ENCODE measurements at places on chromosomes 2 and 18.
A peak's percentile ranks its signal among the peaks of the same experiment; 100 is the strongest.

GRCh38 chr2:132790207-132790785 lies 120.3 kb upstream of the LYPD1 start:
- DNase-seq = no peak

- peak; percentile 12 for DNase-seq
Measured at GRCh38 chr2:149561309-149561926, 26.2 kb downstream of the MMADHC start.

- DNase-seq = no peak
Measured at GRCh38 chr2:15763822-15764682, 172.4 kb downstream of the DDX1 start.

GRCh38 chr2:46528880-46529279 lies 49.5 kb downstream of the TMEM247 start:
- no peak for DNase-seq

- no peak for DNase-seq
Measured at GRCh38 chr18:69697069-69697468, 250.6 kb downstream of the CD226 start.

DNA sequence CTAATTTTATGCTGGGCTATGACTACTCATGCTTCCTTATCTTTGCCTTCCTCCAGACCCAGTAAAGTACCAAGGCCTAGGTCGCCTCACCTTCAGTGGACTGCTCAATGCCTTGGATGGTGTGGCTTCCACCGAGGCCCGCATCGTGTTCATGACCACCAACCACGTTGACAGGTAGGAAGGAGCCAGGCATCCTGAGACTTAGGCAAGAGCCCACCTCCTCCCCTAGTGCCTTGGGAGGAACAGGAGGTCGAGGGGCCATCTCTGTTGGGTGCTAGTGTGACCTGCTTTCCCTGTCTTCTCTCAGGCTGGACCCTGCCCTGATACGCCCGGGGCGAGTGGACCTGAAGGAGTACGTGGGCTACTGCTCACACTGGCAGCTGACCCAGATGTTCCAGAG lies 3.3 kb downstream of the BCS1L start:
- no peak for DNase-seq

DNA sequence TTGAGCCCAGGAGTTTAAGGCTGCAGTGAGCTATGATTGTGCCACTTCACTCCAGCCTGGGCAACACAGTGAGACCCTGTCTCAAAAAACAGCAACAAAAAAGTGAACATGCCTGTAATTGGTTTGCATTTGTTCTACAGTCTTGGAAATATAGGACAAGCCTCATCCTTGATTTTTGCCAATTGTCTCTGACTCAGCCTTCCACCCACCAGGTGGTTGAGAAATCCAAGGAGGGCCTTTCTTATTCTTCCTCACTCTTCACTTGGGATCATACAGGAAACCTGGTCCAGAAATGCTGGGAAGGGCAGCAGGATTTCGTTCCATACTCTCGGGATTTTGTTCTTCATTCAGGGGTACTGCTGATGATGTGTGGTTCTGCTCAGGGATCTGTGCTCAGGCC lies 94.6 kb downstream of the CDC42EP3 start:
- DNase-seq = no peak

DNA sequence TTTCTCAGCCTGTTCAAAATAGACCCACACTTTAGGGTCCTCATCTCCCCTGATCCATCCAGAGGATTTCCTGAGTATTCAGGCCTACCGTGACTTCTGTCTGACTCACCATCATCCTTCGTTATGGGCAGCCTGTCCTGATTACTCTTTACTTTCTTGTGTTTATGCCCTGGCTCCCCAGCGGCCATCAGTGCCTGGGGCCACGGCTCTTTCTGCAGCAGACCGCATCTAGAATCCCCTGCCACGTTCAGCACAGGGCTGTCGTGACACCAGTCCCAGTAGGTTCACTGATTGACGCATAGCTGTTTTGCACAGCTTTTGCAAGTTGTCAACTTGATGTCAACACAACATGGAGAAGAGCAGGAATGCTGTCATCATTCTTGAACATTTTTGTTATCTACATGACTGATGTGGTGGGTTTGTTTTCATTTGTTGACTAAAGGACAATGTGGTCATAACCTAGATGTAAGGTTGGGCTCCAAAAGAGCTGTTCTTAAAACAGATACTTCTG lies 225.6 kb downstream of the HAUS1 start:
- no peak for DNase-seq

- no peak for DNase-seq
Measured at GRCh38 chr2:227534714-227535113, 62.8 kb downstream of the AGFG1 start.

DNA sequence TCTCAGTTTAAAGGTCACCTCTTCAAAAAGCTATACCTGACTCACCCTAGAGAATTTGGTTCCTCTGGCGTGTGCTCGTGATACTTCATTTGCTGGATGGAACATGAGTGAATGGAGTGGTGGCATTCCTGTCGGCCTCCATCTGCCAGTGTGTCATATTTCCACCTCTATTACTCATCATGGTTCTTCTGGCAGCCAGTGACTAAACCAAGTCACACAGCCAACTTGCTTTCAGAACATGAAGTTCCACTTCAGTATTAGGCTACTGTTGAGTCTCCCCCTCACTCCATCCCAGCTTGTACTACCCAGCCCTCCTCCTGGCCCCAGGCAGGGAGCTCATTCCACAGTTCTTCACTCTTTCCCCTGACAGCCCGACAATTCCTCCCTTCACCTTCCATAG lies 169.8 kb downstream of the MREG start:
- DNase-seq = no peak

DNA sequence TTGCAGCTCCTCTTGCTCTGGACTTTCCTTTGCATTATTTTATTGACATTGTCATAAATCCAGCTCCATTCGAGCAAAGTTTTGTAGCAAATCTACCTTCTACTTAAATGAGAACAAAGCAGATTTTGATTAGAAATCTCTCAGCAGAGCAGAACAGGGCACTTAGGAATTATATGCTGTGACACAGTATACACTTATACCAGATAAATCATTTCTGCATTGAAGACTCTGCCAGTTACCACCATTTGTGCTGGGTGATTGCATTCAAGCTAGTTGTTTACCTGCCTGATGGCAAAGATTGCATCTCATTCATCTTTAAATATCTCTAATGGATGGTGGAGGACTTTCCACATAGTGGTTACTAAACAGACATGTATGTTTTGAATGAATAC lies 441.7 kb upstream of the HNMT start:
- DNase-seq = no peak

DNA sequence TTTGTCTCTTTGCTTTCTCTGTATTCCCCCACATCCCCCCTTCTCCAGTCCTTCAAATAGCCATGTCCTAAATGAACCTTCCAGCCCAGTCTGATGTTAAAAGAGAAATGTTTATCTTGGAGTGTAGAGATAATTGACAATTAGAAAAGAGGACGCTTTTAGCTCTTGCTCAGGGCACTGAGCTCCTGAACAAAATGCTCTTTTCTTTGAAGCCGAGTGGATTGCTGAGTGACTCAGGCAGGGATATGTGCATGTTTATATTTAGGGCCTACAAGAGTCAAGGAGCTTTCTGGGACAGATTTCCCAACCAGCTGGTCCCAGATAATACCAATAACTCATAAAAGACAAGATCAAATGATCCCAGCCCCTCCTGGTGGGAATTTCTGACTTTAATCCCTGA lies 88.0 kb upstream of the SETBP1 start:
- DNase-seq = no peak

DNA sequence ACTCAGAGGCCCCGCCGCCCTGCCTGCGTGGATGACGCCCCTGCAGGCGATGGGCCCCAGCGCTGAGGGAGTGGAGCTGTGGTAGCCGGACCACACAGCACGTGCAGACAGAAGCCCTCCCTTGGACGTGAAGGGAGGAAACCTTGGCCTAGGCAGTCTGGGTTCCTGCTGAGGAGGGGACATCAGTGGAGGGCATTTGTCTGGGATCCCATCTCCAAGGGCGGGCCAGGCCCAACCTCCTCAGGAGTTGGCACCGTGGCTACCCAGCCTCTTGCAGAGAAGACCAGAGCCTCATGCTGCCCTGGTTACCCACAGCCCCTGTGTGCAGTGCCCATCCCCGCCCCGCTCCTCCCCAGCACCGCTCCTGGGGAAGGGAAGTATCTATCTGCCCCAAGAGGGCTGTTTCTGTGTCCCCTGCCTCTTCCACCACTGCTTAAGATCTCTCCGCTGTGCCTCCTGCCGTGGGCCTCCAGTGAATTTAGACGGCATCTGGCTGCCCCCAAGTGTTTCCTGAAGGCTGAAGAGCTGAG lies 241.8 kb downstream of the KLHL29 start:
- DNase-seq = no peak

Measured in germinal center (tissue), 1 donor.